ENCODE measurements at places on chromosomes 6 and 20.

GRCh38 chr6:37936906-37937305 is 117.4 kb downstream of the ZFAND3 start:
- DNase-seq: no peak

- no peak for DNase-seq
Observed at GRCh38 chr20:5829241-5829809, 79.1 kb downstream of the SHLD1 start.

- no peak for DNase-seq
Observed at GRCh38 chr20:753136-753535, 15.2 kb downstream of the SLC52A3 start.

DNA sequence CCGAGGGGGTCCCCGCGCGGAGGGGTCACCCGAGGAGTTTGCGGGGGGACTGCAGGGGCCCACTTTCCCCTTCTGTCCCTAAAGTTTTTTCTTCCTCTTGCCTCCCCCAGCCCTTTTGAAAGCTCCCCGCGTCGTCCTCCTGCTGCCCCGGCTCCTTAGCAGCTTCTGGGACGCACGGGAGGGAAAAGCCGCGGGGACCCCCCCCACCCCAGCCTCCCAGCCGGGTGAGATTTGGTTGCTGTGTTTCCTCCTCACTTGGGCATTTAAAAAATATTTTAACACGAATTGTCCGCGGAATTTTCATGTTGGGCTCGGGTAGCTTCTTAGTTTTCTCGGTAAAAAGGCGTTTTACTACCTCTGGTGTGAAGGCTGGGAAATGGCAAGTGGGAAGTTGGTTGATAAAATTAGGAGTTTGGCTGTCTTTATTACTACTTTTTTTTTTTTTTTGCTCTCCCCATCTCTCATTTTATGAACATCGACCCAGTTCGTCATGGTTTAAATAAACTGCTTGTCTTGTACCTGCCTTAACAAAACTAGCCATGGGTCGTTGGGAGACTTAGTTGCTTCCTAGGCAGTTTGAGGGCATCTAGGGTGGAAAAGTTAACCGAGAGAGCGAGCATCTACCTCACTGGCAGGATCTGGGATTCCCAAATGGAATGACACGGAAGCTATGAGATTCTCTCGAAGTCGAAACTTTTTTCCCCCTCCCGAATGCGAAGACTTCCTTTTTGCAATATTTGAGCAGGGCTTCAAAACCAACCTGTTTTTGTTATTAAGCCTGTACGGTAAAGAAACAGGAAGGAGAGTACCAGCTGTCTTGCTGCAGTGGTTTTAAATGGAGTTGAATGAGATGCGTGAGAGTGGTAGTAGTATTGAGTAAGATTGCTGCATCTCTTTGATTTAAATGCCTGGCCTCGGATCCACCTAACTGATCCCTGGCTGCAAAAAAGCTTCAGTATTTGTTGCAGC is 868 bp downstream of the NCOA3 start:
- peak; percentile 53 for DNase-seq

- DNase-seq: no peak
Observed at GRCh38 chr6:45001663-45002062, 326.5 kb upstream of the RUNX2 start.

- DNase-seq: no peak
Observed at GRCh38 chr20:61805365-61805764, 260.3 kb downstream of the TAF4 start.

GRCh38 chr6:30156262-30156599 is 4.8 kb downstream of the TRIM10 start:
- DNase-seq: no peak

GRCh38 chr6:15770347-15771143 is 107.7 kb upstream of the DTNBP1 start:
- DNase-seq: no peak

DNA sequence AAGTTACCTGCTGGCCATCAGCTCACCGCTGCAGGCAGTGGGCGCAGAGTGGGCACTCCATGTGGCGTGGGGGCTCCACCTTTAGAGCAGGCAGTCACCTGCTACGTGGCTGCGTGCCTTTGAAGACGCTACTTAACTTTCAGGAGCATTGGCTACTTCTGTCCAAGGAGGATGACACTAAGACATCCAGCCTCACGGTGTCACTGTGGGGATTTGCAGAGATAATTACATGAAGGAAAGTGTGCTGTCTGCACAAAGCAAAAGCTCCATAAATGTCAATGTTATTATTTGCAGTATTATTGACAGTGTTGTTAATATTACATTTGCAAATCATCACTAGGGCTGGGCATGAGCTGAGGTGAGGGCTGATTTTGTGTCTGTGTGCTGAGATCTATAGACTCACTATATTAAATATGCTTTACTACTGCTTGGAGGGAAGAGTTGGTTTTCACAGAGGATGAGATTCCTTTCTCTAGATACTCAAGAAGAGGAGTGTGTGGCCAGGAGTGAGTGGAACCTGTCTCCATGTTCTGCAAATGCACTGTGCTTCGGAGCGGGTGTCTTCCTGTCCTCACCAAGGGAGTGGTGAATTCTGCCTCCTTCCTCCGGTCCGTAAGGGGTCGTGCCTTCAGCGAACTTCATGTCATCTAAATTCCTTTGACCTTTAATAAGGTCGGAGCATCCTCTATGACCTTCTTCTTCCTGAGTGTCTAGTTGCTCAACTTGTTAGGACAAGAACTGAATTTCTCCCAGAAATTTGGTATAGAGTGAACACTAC is 165.8 kb upstream of the SYNDIG1 start:
- no peak for DNase-seq

DNA sequence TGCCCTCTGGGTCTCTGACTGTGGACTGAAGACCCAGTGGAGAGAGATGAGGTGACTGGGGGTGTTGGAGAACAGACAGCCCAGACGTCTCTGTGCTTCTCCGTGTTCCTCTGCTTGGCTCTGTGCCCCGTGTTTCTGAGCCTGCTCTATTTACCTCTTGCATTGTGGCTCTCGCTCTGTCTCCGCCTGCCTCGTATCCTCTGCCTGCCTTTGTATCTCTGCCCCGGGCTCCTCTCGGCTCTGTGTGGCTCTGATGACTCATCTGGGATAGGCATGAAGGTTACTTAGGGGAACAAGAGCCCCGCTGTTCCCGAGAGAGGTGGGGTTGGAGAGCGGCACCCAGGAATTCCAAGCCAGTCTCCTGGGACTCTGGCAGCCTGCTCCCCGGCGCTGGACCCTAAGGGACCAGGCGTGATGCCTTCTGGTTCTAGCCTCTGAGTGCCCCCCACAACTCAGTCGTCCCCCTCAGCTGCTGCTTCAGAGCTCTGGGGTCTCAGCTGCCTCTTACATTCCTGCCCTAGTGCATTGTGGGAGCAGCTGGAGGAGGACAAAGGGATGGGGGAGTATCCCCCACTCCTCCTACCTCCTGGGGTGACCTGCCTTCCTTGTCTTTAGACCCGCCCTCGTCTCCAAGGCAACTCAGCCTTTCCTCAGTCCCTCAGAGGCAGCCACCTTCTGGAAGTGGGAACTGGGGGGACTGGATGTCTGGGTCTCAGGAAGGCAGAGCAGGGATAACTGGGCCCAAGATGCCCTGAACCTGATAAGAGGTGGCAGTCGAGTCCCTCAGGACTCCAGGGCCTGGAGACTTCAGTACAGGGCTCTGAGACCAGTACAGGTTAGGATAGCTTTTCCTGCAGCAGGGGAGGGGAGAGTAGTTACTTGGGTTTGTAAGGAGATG is 1.9 kb downstream of the DDR1 start:
- peak; percentile 63 for DNase-seq

DNA sequence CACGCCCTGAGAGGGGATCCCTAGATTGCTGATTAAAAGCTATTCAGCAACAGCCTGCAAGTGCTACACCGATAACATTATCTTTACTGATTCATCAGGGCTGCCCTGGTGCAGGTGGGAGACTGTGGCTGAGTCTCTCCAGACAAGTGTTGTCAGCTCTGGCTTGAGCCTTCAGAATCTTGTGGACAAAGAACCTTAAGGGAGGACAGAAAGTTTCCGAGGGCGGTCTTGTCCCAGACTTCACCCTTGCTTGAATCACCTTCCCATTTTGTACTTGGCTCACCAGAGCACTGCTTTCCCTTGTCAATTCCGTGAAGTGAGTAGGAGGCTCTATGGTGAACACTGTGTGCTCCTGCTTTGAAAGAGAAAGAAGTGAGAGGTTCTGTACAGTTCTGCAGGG is 88.6 kb upstream of the PCSK2 start:
- no peak for DNase-seq

GRCh38 chr20:32343439-32343838 is 14.7 kb upstream of the ASXL1 start:
- DNase-seq: no peak

DNA sequence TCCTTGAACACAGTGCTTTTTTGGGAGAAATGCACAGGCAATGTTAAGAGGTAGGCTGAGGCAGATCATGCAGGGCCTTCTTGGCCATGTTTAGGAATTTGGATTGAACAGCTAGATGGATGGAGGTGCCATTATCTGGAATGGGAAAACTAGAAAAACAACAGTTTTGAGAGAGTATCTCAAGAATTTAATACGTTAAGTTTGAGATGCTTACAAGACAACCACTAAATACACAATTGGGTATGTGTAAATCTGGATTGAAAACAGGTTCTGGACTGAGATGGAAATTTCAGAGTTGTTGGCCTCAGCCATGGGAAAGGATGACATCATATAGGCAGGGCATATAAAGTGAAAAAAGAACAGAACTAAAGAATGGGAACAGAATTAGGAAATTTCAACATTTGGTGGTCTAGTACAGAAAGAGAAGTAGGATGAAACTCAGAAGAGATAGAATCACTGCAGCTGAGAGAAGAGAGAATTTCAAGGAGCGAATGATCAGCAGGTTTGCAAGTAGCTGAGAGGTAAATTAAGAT is 37.1 kb downstream of the NCOA7 start:
- no peak for DNase-seq

DNA sequence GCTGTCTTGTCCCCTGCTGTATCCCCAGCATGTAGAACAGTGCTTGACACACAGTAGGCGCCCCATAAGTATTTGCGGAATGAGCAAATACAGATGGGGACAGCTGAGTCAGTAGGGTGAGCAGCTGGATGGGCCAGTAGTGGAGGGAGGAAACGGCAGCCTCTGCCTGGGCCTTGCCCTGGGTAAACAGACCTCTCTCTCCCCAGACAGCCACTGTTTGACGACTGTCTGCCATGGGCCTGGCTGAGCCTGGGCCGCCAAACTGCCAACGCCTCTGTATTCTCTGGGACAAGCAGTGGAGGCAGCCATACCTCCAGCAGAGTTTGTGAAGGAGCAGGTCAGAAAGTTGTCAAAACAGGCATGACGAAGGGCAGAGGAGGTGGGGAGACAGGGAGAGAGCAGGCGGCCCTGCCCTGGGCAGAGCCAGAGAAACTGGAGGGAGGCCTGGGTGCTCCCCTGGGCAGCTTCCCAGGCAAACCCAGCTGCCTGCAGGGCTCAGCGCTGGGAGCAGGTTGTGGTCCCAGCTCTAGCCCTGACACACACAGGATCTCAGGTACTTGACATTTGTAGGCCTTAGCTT is 15.2 kb downstream of the HNF4A start:
- DNase-seq: no peak

- DNase-seq: no peak
Observed at GRCh38 chr6:140544431-140544830, 1170.0 kb upstream of the CITED2 start.

- no peak for DNase-seq
Observed at GRCh38 chr6:111121789-111122350, 34.6 kb downstream of the SLC16A10 start.

GRCh38 chr6:104686550-104687175 is 173.1 kb downstream of the HACE1 start:
- DNase-seq: no peak

DNA sequence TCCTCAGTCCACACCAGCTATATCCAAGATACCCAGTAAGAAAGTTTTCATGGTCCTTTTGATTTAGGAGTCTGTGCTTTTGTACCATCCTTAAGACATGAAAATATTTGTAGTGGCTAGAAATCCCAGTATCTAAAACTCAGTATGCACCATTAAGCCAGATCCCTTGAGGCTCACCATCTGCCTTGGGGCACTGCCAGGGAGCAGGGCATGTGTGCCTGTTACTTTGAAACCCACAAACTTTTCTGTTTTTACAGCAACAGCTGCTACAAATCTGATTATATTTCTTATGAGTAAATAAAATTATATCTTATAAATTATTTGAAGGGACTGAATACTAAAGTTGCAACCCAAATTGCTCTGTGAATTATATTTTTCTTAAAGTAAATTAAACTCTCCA is 290.5 kb upstream of the MANEA start:
- no peak for DNase-seq

GRCh38 chr20:19025430-19026120 is 186.9 kb upstream of the SLC24A3 start:
- DNase-seq: no peak

DNA sequence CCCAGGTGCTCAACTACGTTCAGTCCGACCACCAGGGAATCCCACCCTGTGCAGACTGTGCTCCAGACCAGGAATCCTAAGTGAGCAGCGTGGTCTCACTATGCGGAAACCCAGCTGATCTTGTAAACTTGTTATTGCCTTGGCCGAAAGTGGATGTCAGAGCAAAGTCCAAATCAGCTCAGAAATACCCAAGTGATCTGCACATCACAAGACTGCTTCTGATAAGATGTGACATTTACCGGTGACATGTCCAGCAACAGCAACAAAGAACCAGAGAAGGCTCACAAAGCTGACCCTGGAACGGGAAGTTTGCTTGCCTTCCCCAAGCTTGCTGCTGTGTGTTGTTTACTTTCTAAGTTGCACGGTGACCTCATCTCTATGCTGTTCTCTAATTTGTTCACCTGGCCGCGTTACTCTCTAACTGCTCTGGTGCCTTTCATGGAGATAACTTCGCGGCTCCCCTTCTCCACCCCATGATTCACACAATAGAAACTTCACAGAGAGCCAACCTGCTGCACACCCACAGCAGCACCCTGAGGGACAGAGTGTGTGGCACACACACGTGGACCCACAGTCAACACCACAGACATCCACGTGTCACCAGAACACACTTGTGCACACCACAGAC is 1.7 kb downstream of the BNIP5 start:
- DNase-seq: no peak

- DNase-seq: no peak
Observed at GRCh38 chr20:8032499-8032898, 12.9 kb upstream of the TMX4 start.

GRCh38 chr6:53043581-53043980 is 21.6 kb upstream of the FBXO9 start:
- DNase-seq: no peak

DNA sequence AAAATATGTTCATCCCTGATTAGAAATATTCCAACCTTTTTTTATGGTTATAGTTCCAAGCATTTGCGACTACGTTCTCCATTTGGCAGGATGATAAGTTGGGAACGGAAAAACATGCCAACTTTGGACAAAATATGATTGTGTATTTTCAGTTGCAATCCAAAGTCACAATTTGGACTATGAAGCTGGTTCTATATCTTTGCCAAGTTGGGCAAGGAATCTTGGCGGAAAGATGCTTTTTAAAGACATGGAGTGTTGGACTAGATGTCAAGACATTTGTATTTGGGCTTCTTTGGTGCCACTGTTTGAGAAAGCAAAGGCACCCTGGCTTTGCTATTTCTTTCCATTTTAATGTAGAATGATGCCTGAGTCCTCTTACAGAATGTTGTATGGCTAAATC is 33.3 kb upstream of the JAG1 start:
- DNase-seq: no peak

GRCh38 chr20:5674176-5674660 is 76.0 kb upstream of the SHLD1 start:
- DNase-seq: no peak

GRCh38 chr6:36355819-36356218 is 19.1 kb upstream of the BNIP5 start:
- no peak for DNase-seq

Measured in HAP-1 (cell line).